ENCODE measurements at places on chromosomes 7 and 10. TPM values are rescaled to one million over a fixed set of nuclear protein-coding genes. Genes with fewer than 3 reads are reported as not detected.

The STAG3 gene
- 103 TPM for total RNA-seq

The LIPF gene
- not detected for total RNA-seq

DNA sequence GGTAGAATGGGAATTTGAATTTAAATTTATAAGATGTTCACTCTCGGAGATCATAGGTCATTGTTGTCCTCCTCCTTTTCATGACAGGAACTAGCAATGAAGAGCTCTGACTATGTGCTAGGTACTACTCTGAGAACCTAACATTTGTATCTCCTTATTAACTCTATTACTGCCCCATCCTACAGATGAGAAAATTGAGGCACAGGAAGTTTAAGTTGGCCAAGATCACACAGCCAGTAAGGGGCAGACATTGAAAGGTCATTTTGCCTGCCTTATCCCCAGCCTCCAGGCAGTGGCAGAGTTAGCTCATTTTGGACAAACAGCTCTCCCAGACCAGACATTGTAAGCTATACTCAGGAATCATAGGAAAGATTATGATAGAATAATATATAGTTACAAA, 6.0 kb downstream of the SRGN start:
- H3K27me3 ChIP-seq = no peaks in the 10 kb centered on the region
- H3K27ac ChIP-seq = no peak overlapping the region
- peak overlapping the region; percentile 23 for H3K4me3 ChIP-seq

GRCh38 chr10:1492641-1493040, 244.7 kb downstream of the ADARB2 start:
- no peaks in the 10 kb centered on the region for H3K27me3 ChIP-seq
- no peak overlapping the region for H3K4me3 ChIP-seq
